ENCODE measurements at places on chromosomes 12 and 14.
A peak's percentile ranks its signal among the peaks of the same experiment; 100 is the strongest.

- no peak for DNase-seq
These were observed 75.9 kb upstream of the RERGL start for GRCh38 chr12:18165889-18166288.

GRCh38 chr12:50242751-50243191 is 40.5 kb downstream of the LIMA1 start:
- DNase-seq = no peak

- no peak for DNase-seq
These were observed 767 bp upstream of the CCNT1 start for GRCh38 chr12:48717252-48717695.

DNA sequence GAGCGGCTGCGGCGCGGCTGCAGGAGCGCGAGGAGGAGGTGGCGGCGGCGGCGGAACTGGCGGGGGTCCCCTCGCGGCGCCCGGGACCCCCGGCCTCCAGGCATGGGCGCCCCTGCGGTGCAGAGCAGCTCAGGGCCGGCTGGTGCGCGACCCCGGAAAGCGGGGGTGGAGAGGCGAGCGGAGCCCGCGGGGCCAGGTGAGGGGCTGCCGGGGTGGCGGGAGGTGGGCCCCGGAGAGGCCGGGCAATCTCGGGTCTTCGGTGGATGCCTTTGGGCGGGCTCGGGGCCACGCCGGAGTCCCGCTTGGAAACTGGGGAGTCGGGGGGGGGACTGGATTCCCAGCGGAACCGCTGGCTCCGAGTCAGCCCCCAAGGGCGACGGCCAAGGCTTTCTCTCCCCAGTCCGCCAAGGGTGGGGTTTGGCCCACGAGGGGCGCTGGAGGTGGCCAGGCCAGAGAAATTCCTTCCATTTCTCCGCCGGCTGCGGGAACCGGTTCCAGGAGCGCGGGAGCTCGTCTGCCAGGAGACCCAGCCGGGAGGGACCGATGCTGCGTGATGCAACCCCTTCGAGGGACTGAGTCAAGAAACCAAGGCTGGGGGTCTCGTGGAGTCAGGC is 13.9 kb upstream of the NR4A1 start:
- DNase-seq = peak; percentile 30

DNA sequence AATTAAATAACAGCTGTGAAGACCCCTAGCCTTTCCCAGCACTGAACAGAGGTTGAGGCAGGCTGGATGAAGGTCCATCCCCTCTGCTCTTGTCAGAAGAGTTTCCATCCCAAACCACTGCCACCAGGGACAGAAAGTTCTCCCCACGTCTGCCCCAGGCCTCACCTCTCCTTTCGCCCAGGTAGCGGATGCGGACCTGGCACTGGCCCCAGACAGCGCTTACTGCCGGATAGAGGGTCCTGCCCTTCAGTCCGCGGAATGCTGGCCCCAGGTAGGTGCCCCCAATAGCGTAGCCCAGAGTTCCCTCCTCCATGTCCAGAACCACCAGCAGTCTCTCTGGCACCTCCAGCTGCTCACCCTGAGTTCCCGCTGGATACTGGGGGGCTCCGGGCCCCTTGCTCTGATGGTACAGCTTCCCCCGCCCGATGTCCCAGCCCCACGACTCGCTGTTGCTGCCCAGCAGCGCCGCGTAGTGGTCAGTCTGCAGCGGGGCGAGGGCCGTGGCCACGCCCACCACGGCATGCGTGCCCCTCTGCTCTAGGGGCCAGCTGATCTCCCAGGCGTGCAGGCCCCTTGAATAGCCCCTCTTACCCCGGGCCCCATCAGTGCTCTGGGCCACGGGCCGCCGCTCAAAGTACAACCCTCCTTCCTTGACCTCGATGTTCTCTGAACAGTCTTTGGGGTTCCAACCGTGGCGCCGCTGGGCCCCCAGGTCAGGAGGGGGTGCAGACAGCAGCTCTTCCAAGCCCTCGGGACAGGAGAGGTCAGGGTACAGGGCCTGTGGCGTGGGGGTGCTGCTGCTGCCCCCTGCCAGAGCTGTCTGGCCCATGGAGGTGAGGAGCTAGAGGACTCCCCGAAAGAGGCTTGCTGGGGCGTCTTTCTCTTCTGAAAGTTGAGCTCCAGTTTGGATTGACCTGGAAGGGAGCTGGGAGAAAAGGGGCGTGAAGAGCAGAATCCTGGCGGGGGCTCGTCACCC is 742 bp downstream of the SPSB2 start:
- peak; percentile 88 for DNase-seq

DNA sequence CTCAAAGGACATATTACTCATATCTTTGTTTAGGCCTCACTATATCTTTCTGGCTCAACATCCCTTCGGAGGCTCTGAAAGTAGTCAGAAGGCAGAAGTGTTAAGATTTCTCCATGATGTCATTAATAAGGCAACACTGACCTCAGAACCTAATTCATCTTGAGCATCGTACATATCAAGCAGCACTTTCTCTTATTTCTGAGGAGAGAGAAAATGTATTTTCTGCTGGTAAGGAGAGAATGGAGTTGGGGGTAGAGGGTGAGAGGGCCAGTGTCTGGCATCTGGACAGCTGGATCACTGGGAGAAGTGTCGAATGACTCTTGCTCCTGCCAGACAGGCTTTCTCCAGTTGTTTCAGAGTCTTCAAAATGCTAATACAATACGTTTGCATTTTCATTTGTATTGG is 213.2 kb upstream of the PRICKLE1 start:
- DNase-seq = no peak

- no peak for DNase-seq
These were observed 52.1 kb downstream of the PSMA6 start for GRCh38 chr14:35344107-35344807.

- no peak for DNase-seq
These were observed 148.4 kb upstream of the SYT10 start for GRCh38 chr12:33587784-33588712.

- no peak for DNase-seq
These were observed 2.5 kb downstream of the TRAF3 start for GRCh38 chr14:102779574-102780315.

DNA sequence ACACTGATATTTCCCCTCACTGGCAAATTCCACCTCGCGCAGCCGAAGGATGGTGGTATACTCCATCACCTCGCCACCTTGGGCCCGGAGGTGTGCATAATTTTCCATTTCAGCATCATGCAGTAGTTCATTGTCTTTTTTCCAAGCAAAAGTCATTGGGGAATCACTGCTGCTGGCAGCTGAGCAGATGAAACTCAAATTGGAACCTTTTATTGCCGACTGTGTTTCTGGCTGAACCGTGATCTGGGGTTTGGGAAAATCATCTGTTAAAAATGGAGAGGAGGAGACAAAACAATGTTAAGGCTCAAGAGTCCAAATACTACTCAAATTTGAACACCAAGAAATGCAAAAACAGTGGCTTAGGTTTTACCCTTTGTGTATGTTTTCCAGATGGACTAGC is 39.7 kb downstream of the LRIG3 start:
- DNase-seq = no peak

DNA sequence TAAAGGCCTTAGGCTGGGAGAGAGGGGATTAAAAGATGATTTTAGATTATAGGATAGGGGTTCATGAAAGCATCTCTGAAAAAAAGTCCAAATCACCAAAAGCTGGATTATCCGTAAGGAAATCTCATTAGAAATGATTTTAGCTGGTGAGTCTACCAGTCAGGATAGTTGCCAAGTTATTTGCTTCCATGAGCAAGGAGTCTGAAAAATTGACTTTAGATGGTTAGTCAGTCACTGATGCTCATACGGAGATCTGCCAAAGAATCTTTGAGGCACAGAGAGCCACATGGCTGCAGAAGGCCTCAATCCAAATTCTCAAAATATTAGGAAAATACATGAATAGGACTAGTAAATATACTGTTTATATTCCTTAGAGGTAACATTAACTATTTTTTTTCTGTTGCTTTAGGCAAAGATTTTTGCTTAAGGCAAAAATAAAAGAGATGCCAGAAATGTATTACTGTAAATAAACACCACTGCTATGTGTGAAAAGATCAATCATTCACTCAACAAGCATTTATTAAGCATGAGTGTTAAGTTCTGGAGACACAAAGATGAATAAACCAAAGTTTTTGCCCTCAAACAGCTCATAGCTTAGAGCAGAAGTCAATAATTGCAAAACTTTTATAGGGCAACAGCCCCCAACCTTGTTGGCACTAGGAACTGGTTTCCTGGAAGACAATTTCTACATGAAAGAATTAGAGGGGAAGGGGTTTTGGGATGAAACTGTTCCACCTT is 105.2 kb downstream of the BBS10 start:
- DNase-seq = no peak

- no peak for DNase-seq
These were observed 17.5 kb downstream of the MED13L start for GRCh38 chr12:116259800-116260577.

- peak; percentile 39 for DNase-seq
These were observed 10.9 kb downstream of the TCHP start for GRCh38 chr12:109910969-109911348.

GRCh38 chr14:50530794-50531365 is 1.5 kb downstream of the MAP4K5 start:
- DNase-seq = no peak

DNA sequence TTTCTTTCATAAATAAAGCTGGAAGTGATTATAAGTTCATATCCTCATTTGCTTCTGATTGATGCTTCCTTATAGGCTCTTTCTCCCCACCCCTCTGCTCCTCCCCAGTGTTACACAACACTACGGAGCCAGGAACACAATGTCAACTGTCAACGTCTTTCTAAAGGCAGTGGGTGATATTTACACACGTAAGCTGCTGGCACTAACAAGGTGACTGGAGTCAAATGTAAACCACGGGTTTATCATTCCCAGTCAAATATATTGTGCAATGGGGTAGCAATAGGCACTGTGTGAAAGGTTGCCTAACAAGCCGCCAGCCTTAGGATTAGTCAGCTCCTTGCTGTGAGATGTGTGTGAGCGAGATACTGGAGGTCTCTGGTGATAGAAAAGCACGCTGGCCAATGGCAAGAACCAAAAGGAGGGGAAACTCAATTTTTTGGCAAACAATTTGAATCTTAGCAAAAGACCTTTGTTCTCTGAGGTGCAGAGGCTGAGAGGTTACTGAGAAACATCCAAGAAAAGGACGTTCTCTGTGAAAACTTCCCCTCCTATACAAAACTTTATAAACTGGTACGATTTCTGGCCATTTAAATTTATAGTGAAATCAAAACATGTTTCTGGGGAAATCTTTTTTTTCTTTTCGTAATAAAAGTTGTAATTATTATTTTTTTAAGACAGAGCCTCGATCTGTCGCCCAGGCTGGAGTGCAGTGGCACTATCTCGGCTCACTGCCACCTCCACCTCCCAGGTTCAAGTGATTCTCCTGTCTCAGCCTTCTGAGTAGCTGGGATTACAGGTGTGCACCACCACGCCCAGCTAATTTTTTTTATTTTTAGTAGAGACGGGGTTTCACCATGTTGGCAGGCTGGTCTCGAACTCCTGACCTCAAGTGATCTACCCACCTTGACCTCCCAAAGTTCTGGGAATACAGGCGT is 22.3 kb upstream of the HECTD1 start:
- no peak for DNase-seq

DNA sequence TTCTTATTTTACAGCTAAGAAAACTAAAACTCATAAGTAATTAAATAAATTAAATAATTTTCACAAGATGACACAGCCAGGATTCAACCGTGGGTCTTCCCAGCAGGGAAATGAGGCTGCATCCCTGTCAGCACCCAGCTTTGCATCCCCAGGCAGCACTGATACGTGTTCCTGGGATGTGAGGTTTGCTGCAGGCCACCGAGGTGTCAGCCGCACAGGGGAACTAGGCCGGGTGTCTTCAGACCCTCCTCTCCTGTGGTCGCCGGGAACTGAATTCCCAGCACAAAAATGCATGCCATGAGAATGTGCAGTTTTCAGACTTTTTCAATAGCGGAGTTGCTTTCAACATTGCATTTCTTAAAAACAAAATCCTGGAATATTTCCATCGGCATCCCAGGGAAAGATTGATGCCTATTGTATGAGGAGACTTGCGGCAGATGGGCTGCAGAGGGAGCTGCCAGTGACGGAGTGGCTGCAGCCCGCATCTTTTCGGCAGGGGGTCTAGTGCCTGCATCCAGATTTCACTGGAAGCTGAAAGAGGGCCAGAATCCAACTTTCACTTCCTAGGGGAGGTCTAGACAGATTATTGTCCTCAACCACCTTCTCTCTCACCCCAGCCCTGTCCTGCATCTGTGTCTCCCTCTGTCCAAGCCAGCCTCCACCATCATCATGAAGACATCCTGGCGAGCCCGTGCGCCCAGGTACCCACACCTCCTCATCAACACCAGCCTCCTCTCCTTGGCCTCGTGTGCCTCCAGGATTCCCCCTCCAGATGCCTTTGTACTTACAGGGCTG is 12.6 kb downstream of the LRTM2 start:
- DNase-seq = no peak

GRCh38 chr12:79296133-79296532 is 394.6 kb downstream of the PAWR start:
- DNase-seq = no peak

GRCh38 chr12:88546853-88547252 is 33.4 kb downstream of the KITLG start:
- no peak for DNase-seq

DNA sequence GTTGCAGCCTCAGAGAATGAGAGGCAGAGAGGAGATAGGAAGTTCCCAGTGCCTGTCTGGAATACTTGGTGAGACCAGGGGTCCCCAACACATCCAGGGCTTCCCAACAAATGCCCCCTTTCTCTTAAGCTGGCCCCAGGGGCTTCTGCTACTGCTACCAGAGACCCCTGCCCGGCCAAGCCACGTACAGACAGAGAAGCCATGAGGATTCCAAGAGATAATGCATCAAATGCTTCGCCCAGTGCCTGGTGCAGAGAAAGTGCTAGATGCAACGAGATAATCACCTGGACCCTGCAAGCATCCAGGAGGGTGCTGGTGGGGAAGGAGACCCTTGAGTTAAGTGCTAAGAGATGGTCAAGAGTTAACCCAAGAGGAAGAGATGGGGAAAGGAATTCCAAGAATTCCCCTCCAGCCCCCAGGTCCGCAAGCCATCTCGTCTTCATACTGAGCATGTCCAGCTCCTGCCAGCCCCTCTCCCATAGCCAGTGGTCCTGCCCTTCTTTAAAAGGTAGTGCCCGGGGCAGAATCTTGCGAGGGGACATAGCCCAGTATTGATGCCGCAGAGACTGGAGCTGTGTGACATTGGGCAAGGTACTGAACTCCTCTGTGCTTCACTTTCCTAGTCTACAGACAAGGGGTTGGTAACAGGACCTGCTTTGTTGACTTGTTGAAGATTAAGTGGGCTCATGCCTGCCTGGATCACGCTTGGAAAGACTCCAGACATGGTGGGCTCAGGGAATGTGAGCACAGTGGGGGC is 103.3 kb downstream of the CALM1 start:
- DNase-seq = no peak
